GDM1 (cell line): ENCODE measurements at places on chromosomes 6 and 20.

- DNase-seq, result no peak
These were observed 275.8 kb downstream of the FARS2 start for GRCh38 chr6:5537132-5537531.

DNA sequence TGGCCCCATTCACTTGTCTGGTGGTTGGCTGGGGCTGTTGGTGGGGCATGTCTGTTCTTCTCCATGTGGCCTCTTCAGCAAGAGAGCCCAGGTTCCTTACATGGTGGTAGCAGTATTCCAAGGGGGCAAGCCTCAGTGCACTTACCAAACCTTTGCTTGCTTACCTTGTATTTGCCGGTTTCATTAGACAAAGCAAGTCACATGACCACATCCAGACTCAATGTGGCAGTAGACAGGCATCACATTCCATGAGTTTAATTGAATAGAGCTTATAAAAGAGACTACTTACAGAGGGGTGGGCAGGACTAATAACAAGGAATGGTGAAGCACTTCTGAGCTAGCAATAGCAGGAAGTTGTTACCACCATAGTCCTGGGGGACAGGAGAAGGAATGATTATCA is 78.6 kb downstream of the SNAP25 start:
- DNase-seq, result no peak

DNA sequence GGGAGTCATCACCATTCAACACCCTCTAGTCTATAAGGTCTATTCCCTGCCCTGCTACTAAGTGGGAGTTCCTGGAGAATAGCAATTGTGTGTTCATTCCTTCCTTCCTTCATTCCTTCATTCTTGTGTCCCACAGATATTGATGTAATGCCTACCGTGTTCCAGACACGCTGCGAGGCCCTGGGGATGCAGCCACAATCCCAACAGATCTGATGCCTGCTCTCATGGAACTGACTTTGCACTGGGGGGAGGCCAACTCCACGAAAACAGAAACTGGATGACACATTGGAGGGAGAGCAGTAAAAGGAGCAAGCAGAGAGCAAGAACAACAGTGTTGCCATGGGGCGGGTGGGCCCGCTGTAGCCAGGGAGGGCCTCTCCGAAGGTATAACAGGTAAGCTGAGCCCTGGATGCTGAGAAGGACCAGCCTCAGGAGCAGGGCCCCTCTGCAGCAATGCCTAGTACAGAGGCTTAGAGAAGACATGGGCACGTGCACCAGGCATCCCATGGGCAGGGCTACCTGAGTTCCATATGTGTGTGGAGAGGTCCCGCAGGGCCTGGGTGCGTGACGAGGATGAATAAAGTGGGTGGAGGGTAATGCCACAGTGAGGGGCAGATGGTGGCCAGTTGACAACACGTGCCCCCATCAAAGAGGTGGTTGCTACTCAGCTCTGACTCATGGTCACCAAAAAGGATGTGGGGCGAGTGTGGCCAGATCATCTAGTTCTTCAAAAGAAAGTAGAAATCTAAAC is 173.9 kb downstream of the NFATC2 start:
- DNase-seq, result no peak

- DNase-seq, result no peak
These were observed 1279.0 kb upstream of the MAP3K7 start for GRCh38 chr6:91865889-91866288.

DNA sequence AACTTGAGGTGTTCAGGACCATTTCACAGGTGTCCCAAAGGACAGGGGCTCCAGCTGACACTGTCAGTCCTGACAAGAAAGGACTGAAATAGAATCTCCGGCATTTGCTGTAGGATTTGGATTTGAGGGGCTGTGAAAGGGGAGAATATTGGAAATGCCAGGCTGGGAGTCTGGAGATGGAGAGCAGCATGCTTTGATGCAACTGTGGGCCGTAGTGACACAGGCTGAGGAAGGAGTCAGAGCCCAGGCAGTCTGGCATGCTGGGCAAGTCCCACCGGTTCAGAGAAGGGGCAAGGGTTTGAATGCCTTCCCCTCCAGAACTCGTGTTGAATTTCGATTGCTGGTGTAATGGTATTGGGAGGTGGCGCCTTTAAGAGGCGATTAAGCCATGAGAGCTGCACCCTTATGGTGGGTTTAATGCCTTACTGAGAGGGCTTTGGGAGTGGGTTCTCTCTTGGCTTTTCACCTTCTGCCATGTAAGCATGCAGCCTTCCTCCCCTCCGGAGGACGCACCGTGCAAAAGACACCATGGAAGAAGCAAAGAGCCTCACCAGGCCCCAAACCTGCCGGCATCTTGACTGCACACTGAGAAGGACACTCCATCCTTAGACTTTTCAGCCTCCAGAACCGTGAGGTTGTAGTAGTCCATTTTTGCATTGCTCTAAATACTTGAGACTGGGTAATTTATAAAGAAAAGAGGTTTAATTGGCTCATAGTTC is 9.4 kb upstream of the PYGB start:
- no peak for DNase-seq
